Panc1 (cell line): ENCODE measurements at places on chromosomes 3 and 15.

DNA sequence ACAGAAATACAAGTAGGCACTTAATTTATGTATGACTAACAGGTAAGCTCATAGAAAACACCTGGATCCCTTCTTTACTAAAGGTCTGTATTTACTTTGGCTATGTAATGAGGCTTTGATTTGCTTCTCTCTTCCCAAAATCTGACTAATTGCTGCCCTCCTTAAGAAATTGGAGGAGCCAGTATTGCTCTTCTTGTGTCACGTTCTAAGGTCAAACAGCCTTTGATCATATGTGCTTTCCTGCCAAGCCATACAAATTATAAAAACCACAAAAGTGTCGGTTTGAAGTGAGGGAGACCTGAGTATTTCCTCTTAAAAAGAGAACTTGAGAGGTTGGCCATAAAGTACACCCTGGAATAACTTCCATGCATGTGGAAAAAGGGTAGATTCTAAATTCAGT is 112.1 kb upstream of the MB21D2 start:
- no peak for DNase-seq

- DNase-seq = no peak
These were observed 8.8 kb downstream of the MAP2K5 start for GRCh38 chr15:67551207-67551743.

DNA sequence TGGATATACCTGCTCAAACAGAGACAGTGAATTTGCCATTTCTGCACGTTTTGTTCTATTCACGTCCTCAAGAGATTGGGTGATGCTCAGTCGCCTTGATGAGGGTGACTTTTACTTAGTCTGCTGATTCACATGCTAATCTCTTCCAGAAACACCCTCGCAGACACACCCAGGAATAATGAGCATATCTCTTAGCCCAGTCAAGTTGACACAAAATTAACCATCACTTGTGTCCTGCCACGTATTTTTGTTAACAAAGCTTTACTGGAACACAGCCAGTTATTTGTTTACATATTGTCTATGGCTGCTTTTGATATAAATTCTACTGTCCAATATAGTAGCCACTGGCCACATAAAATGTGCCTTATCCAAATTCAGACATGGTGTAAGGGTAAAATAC is 218.3 kb downstream of the FHIT start:
- DNase-seq = no peak

DNA sequence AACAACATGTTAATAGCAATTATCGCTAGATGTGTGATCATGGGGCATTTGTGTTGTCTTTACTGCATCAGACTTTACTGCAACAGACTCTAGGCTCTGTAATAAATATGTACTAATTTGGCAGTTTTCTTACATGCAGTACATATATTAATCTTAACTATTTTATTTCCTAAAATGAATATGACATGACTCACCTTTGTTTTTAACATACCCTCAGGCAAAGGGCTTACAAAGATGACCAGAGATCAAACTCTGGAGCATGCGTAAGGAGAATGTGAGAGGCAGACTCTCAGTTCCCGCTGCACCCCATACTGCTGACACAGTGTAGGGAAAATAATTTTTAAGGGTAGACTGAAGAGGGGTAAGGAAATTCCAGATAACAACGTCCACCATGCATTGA is 7.2 kb upstream of the FAM174B start:
- no peak for DNase-seq

DNA sequence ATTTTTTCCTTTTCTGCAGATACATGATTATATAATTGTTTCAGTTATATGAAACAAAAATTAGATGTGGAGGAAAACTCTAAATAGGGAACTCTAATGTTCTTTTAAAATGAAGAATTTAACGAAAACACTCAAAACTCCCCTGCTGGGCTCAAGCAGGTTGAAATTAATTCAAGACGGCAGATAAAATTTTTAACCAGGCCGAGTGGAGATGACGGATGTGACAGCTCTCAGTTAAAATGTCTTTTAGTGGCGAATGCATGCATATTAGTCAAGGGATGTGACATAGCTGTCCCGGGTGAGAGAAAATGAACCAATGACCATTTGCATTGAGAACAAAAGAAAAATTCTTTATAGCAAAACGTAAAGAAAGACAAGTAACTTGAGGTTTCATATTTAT is 110.1 kb downstream of the ROBO2 start:
- no peak for DNase-seq

DNA sequence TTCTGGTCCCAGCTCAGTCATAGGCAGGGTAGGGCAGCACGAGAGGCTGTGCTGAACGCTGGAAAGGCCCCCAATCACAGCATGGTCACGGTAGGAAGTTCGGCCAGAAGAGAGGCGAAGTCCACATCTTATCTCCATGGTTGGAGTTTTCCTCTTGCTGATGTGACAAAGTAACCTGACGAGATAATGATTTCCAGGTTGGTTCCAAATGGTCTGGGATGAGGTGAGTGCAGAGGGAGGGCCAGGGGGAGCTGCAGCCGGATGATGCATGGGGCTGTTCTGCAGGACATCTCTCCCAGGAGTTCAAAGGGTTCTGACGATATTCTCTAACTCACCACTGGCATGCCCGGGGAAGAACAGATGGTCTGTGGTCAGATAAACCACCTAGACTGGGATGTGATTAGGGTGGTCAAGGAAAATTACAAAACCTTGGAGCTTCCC is 83.2 kb upstream of the WNT5A start:
- DNase-seq = no peak

GRCh38 chr15:54810031-54810430 is 386.7 kb downstream of the RSL24D1 start:
- DNase-seq = no peak

GRCh38 chr3:49199239-49199899 is 28.0 kb downstream of the KLHDC8B start:
- no peak for DNase-seq

DNA sequence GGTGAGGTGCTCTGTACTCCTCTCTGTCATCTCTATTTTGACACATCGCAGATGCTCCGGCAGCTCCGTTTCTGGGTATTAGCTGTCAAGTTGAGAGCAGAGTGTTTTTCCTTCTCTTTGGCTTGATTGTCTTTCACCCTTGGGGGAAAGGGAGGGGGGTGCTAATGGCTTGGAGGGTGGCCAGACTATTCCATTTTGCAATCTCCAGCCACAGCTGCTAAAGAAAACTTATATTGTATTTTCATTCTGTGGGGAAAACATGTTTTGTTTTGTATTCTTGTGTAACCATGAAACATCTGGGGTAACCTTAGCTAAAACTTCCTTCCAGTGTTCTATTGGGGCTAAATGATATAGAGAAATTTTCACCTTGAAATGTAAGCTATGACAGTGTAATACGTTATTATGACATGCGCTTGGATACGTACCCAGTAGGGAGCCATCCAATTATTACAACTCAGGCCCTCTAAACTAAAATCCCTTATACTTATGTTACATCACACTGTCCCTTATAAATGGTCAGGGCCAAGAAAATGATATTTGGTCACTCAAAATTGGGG is 14.0 kb upstream of the LARP6 start:
- DNase-seq = no peak

GRCh38 chr3:159832024-159832423 is 156.6 kb upstream of the IL12A start:
- DNase-seq = no peak

DNA sequence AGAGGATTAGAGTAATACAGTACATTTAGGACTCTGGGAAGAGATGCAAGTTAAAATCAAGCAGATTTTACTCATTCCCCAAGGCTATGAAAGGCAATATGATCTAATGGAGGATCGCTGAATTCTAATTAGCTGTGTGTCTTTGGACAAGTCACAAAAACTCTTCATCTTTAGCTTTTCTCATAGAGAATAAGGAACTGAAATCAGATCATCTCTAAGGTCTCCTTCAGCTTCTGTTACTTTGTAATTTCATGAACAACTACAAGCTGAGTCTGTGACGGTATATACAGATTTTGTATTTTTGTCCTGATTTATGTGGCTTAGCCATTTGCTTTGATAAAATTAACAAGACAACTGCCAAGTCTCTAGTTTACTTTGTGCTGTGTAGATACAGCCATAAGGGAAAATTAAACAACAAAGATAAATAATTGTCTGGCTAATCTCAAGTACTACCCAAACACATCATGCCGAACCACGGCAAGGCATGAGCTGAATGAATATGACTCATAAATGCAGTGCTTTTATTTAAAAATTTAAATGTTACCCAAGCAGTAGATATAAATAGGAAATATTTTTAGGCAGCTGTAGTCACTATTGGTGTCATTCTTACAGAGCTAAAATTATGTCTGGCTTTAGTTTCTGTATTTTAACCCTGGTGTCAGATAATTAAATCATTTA is 81.5 kb downstream of the GAP43 start:
- DNase-seq = no peak

GRCh38 chr15:70142072-70142321 is 44.3 kb upstream of the TLE3 start:
- no peak for DNase-seq

GRCh38 chr3:101876142-101876541 is 26.8 kb downstream of the NFKBIZ start:
- DNase-seq = no peak

- DNase-seq = no peak
These were observed 435.0 kb downstream of the MECOM start for GRCh38 chr3:169228522-169228921.
